ENCODE measurements at places on chromosomes 1 and 21.

DNA sequence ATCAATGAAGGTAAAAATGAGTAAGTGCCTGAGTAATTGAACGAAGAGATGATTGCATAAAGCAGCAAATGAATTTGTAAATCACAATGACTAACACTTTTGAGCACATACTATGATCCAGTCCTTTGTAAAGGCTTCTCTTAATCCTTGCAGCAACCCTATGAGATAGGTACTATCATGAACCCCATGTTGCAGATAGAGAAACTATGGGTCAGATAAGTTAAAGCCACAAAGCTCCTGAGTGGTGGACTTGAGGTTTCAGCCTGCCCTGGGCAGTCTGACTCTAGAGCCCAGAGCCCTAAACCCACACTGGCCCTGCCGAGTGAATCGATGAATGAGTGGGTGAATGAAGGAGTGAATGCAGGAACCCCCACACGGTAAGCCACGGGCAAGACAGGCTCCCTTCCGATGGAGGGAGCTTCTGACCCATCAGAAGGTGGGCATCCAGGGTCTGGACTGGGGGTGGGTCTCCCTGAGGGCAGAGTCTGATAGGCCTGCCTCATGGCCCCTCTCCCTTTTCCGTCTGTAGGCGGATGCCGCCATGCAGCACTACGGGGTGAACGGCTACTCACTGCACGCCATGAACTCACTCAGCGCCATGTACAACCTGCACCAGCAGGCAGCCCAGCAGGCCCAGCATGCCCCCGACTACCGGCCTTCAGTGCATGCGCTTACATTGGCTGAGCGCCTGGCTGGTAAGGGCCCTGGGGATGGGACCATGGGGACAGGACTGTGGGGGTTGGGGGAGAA, 17.0 kb downstream of the DMBX1 start:
- DNase-seq, result no peak

DNA sequence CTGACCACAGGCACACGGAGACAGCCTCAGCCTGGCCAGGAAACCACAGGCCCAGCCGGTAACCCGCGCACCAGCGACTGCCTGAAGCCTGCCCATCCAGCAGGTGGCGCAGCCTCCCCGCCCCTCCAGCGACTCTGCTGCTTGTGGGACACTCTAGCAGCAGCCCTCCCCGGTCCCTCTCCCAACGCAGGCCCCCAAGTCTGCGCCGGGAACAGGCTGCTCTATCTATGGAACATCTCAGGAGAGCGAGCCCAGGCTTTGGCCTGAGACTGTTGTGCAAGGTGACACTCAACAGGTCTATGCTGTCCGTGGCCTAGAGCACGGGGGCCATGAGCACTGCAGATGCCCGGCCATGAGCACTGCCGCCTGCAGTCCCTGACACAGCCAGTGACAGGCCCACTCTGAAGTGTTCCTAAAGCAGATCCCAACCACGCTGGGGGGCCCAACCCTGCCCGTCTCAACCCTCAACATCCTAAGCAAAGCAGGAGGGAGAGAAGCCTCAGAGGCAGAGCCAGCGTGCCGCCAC, 28.4 kb downstream of the WDR4 start:
- no peak for DNase-seq

GRCh38 chr1:27339213-27339612, 2.6 kb upstream of the SYTL1 start:
- DNase-seq, result no peak

DNA sequence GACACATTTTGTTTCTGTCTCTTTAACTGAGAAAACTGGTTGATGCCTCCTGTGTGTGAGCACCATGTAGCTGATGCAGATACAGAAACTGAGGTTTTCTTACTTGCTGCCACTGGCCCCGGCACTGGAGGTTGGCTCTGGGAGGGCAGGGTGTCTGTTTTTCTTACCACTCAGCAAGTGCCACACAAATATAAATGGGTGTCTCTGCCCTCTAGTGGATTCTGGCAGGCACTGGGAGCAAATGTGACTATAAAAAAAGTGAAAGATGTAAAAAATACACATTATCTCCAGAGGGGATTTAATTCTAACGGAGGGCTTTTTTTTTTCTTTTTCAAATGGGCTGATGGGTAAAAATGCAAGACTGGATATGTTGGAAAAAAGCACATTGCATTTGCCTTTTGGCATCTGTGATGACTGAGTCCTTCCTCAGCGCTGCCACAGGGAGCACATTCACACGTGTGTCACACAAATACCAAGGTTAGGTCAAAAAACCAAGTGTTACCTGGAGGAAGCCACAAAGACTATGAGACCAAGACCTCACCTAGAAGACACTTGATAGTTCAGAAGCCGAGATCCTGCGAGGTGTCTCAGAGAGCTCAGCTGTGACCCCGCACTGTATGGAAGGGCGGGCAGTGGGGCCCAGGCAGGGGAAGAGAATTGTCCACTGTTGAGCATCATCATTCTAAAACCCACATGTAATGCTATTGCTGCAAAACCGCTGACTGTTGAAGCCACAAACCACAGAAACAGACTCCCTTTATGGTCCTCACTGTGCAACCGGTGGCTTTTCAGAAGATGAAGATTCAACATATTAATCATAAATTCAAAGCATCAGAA, 18.9 kb downstream of the PGBD2 start:
- peak; percentile 14 for DNase-seq

- DNase-seq, result no peak
Measured at GRCh38 chr1:15075817-15076216, 77.7 kb upstream of the TMEM51 start.

DNA sequence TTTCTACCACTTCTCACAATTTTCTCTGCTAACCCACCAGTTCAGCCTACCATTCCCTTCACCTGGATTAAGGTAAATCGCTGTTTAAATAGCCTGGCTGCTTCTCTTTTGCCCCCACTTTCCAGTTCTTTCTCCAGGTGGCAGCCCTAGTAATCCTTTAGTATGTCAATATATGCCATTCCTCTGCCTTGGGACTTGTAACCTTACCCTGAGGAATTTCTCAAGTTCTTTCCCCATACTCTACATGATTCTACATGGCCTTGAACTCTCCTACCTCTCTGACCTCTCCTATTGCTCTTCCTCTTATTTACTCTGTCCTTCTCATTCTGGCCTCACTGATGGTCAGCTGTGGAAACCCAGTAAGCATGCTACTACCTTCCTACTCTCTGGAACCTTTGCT, 546.0 kb downstream of the PLA2G4A start:
- no peak for DNase-seq

- DNase-seq, result no peak
Measured at GRCh38 chr1:2042830-2043773, 7.1 kb upstream of the PRKCZ start.

GRCh38 chr1:1422465-1423244, 1.6 kb upstream of the ANKRD65 start:
- no peak for DNase-seq

DNA sequence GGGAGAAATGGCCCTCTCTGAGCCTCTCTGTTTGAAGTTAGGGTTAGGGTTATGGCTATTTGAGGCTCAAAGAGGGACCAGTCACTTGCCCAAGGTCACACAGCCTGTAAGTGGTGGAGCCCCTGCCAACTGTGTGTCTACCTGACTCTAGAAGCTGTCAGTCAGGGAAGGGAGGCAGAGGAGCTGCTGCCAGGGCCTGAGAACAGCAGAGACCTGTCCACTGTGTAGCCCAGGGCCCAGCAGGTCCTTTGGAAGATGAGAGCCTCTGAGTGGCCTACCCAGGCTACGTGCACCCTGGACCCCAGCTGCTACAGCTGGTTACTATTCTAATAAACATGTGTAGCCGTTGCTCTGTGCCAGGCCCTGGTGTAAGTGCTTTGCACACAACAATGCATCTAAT, 15.1 kb upstream of the EDN2 start:
- no peak for DNase-seq

- no peak for DNase-seq
Measured at GRCh38 chr1:241817331-241817792, 30.6 kb upstream of the EXO1 start.

GRCh38 chr1:119771016-119771415, 2.3 kb upstream of the HMGCS2 start:
- no peak for DNase-seq

- DNase-seq, result no peak
Measured at GRCh38 chr1:228083871-228084278, 1.4 kb downstream of the ARF1 start.

DNA sequence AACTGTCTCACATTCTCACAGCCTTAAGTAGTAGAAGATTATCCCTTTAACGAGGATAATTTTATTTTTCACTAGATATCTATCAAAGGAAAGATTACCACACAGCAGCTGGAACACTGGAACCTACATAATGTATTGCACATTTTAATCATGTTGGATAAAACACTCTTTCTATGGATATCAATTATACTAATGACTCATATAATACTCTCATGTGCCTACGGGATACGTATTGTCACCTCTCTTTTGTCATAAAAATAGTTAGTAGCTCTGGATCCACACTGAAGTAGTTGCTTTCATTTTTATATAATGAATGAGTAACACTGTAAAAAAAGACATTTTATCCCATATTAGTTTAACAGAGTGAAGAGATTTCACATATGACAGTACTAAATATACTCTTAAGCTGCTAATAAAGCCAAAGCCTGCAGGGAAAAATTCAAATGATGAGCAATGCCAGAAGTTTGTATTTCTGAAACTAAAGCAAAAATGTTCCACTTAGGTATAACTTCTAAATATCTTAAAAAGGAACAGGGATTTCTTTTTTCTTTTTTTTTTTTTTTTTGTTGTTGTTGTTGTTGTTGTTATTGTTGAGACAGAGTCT, 408.7 kb upstream of the PKN2 start:
- no peak for DNase-seq

DNA sequence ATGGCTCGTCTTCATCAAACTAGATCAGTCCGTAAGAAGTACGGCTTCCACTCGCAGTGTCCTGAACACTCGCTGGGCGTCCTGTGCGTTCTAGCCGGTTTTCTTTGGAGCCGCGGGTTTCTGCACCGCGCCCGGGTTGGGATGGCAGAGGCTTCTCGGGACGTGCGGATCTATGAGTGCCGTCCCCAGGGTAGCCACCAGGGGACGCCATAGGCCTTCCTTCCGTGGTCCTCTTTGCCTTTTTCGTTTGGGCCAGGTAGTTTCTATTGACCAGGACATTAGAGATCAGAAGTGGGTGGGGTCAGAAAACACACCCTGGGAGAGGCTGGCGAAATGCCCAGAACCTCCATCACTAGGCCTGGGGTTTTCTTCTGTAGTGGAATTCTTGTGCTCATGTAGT, 273.8 kb downstream of the FAM72C start:
- DNase-seq, result no peak

DNA sequence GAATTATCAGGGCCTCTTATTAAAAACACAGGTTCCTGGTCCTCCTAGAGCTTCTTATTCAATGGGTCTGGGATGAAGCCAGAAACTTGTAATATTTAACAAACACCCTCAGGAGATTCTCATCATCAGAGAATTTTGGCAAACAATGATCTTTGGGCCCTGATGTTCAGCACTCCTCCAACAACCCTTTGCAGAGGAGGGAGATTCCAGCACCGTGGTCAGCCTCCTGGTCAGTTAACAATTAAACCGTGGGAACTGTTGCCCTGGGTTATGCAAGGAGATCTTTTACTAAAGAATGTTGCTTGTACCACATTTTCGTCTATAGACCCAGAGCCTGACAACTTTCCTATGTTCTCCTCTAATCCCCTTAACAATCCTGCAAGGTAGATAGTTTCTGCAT, 294.4 kb downstream of the PLPP3 start:
- DNase-seq, result no peak

- no peak for DNase-seq
Measured at GRCh38 chr1:112083487-112083886, 94.0 kb upstream of the KCND3 start.

DNA sequence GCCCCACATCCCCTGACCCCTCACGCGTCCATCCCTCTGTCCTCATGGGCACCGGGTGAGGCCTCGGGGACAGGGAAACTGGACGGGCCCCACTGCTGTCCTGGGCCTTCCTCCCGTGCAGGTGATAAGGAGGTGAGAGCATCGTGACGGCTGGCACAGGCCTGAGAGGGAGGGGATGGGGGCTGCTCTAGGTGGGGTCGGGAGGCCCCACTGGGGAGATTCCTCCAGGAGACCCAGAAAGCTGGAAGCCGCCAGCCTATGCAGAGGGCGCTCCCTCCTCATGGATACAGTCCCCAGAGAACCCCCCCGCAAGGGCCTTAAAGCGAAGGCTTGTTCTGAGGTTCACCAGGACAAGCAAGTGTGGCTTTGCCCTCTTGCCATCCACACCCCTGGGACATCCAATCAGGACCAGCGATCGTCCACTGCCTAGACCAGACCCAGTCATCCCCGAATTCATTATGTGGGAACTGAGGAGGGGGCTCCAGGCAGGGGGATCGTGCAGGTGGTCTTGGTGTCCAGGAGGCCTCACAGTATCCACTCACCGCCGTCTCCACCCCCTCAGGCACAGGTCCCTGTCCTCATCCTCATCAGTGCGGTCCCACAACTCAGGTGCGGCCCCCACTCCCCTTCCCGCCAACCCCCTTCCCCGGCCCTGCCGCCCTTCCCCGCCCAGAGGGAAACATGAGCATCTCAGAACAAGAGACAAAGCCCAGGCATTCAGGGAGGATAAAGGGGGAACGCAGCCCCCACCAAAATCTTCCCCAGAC, 45.3 kb upstream of the COL18A1 start:
- DNase-seq, result no peak

DNA sequence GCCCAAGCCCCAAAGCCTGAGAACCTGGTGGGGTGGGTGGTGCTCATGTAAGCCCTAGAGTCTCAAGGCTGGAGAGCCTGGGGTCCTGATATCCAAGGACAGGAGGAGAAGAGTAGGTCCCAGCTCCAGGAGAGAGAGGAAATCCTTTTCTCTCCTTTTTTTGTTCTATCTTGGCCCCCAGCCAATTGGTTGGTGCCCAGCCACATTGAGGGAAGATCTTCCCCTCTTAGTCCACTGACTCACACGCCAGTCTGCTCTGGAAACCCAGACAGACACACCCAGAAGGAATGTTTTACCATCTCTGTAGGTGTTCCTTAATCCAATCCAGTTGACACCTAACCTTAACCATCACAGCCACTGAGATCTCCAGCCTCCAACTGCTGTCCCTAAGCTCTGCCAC, 16.2 kb upstream of the LIN9 start:
- DNase-seq, result no peak

DNA sequence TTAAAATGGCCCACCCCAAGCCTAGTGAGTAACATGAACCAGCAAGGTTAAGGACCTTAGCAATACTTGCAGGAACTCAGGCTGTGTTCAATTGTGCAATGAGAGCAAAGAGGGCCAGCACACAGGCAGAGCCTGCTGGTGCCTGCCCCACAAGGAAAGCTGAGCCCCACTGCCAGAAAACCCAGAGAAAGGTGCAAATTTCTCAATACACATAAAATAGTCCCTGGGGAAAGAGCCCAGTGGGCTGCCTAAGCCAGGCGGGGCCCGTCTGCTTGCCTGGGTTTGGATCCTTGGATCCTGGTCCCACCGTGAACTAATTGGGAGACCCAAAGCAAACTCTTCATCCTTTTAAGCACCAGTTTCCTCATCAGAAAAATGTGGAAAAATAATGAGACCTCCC, 128.5 kb upstream of the CACNA1E start:
- DNase-seq, result no peak

- peak; percentile 19 for DNase-seq
Measured at GRCh38 chr1:180981596-180982387, 40.9 kb downstream of the STX6 start.

DNA sequence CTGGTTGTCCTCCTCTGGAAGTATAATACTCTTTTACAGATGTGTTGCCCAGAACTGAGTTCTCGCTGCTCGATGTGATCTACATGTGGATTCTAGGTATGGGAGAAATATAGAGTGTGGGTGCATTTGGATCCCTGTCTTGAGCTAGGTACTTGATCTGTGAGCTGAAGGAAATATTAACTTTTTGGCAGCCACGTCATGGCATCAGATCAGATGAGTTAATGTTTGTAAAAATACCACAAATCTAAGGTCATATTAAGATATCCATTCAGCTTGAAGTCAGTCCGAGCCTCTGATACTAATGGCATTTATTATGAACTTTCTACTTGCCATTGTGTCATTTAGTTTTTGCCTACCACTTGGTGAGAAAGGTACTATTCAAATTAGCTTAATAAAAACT, 24.6 kb downstream of the MAPKAPK2 start:
- no peak for DNase-seq

Data from stimulated activated CD8-positive, alpha-beta memory T cell treated with anti-CD3 and anti-CD28 coated beads, Interleukin-4, amount 100 ng/mL, for 1 hour (primary cell).